ENCODE measurements at places on chromosomes 6 and 20. TPM values are rescaled to one million over a fixed set of nuclear protein-coding genes. Genes with fewer than 3 reads are reported as not detected.
A peak's percentile ranks its signal among the peaks of the same experiment; 100 is the strongest.

GRCh38 chr6:10591422-10592160 lies 70.4 kb downstream of the GCNT2 start:
- DNase-seq, result no peak

GRCh38 chr20:63567386-63568169 lies 6.5 kb downstream of the HELZ2 start:
- DNase-seq, result no peak

- DNase-seq, result no peak
Observed at GRCh38 chr6:164741938-164742451, 567.4 kb downstream of the C6orf118 start.

DNA sequence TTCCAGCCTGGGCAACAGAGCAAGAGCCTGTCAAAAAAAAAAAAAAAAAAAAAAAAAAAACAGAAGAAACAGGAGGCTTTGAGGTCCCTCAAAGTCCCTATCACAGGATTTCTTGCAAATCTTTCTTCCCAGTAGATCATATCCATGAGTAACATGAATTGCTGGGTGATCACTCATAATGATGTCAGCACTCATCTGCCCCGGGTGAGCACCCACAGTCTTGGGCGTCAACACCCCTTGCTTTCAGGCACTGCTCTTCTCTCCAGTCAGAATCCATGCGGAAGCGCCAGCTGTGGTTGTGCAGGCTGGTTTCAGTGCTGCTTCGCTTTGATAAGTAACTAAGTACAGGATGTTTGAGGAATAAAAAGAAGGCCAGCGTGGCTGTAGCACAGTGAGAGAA lies 40.2 kb upstream of the INSM1 start:
- DNase-seq, result peak; percentile 3

Gene TREM2
- not detected for total RNA-seq

Gene GLP1R
- not detected for total RNA-seq

Gene TRIM15
- total RNA-seq, result not detected
